ENCODE measurements at places on chromosomes 7 and 10.

DNA sequence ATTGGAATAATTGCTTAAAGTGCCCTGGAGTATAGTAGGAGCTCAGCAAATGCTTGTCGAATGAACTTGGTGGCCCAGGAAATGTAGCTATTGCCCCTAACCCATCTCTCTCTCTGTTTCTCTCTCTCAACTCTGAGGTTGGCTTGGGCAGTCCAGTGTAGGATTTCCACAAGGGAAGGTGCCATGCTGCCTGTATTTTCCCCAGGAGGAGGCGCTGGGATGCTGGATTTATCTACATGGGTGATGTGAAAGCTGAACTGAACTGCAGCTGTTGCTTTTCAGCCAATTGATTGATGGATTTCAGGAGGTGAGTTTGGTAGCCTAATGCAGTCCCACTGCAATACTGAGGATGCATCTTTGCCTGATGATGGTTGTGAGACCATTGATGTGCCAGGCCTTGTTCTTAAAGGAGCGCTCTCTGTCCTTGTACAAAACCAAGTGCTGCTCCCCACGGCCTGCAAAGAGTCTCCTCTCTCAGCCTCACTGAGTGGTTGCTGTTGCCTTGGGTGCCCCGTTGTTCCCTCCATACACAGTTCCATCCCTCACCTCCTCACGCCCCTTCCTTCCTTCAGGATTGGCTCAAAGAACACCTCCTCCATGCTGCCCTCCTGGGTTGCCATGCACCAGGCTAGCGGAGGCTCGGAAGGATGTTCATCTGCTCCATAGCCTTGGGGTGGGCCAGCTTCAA lies 200.6 kb downstream of the GLRX3 start:
- DNase-seq, result no peak

DNA sequence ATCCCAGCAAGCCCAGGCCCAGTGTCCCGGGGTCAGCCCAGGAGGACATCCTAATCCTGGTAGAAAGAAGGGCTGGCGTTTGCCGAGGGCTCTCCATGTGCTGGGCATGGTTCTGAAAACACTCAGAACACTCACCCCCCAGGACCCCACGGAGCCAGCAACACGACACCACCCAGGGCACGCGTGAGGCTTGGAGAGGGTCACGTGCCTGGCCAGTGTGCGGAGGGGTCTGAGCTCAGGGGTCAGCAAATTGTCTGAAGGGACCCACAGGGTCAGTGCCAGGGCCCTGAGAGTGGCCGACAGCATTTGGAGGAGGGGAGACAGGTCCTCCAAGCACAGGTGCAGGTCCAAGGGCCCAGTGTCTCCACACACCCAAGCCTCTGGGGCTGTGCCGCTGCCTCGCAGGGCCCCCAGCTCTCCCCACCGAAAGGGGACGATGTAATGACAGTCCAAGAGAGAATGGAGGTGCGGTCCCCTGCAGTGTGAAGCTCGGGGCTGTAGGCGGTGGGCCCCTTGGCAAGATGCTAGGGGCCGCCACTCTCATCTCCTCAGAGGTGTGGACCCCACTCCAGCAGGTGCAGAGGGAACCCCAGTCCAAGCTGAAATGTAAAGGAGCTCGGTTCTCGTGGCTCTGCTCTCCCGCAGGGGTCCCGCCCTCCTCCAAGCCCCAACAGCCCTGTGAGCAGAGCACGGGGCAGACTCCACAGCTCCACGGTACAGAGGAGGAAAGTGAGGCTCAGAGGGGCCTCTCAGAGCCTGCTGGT lies 7.8 kb downstream of the FOXL3 start:
- no peak for DNase-seq

DNA sequence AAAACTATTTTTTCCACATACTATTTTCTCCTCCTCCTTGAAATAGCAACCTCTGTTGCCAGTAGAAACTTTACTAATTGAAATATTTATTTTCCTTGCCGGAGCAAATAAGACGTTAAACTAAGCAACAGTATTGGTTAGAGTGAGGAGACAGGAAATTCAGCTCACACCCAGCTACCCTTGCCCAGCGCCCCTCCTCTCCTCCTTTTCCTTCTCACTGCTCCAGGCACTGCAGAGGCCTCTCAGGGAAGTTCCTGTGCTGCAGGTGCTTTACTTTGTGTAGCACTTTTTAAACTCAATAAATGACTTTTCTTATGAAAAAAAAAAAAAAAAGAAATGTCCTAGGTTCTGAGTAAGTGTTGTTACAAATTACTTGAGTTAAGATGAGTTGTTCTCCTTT lies 134.0 kb downstream of the SEMA3E start:
- no peak for DNase-seq

- no peak for DNase-seq
Measured at GRCh38 chr10:44178856-44179255, 206.0 kb downstream of the CXCL12 start.

GRCh38 chr7:30526163-30526562 lies 21.5 kb upstream of the GGCT start:
- DNase-seq, result no peak

DNA sequence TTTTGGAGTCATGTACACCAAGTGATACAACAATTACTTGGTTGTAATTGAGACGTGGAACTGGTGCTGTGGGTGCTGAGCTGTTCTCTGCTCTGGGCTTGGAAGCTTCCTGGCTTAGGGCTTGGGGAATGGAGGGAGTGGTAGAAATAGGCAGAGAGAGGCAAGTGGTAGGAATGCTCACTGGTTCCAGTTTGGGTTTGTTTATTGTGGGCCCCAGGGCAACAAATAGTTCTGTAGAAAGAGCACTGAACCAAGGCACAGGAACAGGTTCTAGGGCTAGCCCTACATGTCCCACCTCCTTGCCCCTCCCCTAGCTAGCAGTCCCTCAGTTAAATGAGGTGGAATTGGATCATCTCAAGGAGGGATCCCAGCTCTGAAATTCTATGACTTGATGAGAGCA lies 166.7 kb upstream of the HPS1 start:
- DNase-seq, result no peak

GRCh38 chr7:19491821-19492452 lies 216.9 kb downstream of the POLR1F start:
- no peak for DNase-seq

DNA sequence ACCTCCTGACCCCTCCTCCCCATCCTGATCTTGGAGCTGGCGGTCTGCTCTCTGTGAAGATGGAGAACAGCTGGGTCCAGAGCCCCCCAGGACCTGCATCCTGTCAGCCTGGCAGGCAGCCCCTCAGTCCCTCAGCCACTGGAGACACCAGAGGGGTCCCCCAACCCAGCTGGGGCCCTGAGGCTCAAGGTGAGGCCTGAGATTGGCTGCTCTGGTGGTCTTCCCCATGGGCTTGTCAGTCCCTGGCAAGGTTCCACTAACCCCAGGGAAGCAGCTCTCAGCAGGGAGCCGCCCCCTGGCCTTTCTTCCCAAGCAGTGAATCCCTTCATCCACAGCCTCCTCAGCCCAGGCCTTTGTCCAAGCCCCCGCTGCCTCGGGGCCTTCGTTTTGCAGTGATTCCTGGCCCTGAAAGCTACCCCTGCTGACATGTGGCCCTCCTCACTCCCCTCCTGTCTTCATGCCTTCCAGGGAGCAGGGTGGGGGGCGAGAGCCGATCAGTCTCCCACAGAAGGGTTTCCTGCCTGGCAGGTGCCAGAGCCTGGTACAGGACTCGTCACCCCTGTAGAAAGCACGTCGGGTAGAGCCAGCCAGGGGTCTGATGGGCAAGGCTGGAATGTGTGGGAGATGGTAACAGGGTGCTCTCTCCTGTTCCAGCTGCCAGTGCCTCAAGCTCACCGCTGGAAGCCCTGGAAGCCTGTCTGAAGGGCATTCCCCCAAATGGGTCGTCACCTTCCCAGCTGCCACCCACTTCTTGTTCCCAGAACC lies 48.5 kb downstream of the ZNF467 start:
- DNase-seq, result no peak

DNA sequence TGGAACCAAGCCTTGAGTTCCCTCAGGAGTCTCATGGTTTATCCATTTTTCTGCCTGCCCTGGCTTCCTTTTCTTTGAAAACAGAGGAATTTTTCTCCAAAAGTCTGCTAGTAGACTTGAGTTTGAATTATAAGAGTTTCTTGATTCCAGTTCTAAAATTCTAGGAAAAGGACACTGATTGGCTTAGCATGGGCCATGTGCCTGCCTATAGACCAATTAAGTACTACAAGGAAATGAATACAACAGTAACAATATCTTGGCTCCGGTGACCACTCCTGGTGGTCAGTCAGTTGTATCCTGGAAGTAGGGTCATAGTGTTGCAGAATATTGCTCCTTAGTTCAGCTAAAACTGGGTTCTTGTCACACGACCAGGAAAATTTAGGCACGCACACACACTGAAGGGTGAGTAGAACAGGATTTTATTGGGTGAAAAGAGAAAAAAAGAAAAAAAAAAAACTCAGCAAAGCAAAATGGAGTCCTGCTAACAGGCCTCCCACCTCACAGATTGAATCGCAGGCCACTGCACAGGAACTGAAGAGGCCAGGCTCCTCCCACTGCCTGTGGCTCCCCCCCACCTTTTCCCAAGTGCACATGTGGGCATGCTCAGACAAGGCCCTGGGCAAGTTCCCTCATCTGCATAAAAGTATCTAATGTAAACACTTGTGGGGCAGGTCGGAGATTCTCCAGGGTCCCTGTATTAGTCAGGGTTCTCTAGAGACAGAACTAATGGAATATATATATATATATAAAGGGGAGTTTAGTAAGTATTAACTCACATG lies 155.1 kb downstream of the LYZL1 start:
- DNase-seq, result no peak

- no peak for DNase-seq
Measured at GRCh38 chr7:105136221-105136620, 122.2 kb downstream of the KMT2E start.

DNA sequence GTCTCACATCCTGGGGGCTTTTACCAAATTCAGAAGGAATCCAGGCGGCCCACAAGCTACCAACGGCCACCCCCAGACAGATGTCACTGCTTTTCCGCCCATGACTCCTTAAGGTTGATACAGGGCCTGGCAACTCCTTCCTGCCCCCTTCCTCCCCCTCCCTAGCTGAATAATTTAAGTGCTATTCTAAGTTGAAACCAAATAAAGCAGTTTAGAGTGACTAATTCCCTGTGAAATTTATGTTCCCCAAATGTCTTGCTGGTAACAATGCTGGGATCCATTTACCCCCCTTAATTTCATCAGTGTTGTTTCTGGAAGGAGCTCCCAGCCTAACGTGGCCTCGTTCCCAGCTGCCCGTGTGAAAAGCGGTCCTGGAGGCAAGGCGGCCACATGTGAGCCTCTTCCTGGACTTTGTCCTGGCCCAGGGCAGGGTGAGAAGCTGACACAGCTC lies 109.6 kb downstream of the TMEM130 start:
- no peak for DNase-seq

GRCh38 chr10:125521721-125522680 lies 161.0 kb downstream of the TEX36 start:
- DNase-seq, result no peak

DNA sequence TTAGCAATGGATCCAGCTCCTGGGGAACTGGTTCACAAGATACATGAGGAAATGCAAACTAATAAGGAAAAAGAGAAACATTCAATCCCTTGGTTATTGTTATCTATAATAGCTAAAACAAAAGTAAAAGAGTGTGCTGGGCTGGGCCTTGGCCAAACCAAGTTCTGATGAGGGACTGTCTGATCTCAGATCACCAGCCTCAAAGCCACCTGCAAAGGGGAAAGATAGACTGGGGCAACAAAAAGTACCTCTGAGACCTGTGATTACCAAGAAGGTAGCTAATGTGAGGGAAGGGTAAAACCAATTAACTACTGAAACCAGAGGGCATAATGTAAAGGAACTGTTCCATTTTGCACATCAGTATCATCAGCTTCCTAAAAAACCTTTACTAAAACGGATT lies 51.2 kb downstream of the HTR7 start:
- no peak for DNase-seq

- no peak for DNase-seq
Measured at GRCh38 chr10:108360187-108360586, 1195.7 kb upstream of the SORCS1 start.

GRCh38 chr10:125034675-125035074 lies 92.8 kb downstream of the ZRANB1 start:
- no peak for DNase-seq

- no peak for DNase-seq
Measured at GRCh38 chr7:80207501-80207900, 72.9 kb downstream of the GNAI1 start.

GRCh38 chr10:114328874-114329273 lies 75.4 kb downstream of the AFAP1L2 start:
- DNase-seq, result no peak

GRCh38 chr10:90695915-90696676 lies 161.7 kb downstream of the HTR7 start:
- DNase-seq, result no peak

DNA sequence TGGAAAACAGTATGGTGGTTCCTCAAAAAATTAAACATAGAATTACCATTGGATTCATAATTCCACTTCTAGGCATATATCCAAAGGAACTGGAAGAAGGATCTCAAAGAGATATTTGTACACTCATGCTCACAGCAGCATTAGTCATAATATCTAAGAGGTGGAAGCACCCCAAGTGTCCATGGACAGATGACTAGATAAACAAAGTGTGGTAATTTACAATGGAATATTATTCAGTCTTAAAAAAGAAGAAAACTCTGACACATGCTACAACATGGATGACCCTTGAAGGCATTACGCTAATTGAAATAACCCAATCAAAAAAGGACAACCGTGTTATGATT lies 594.2 kb downstream of the KCNMA1 start:
- no peak for DNase-seq

GRCh38 chr7:157985636-157986035 lies 602.0 kb downstream of the PTPRN2 start:
- no peak for DNase-seq

DNA sequence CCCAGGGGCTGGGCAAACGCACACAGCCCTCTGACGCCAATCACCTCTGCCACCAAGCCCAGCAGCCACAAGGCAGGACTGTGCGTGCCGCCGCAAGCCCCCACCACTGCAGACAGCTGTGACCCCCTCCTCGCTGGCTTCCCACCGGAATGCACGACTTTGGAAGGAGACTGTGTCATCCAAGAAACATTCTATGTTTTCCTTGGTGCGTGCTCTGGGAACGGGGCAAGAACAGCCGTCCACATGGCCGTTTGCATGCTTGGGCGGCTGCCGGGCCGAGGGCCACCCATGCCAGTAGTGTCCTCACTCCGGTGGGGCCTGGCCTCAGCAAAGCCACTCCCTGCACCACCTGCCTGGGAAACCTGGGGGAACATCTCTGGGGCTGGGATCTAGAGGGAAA lies 17.6 kb upstream of the ELN start:
- DNase-seq, result no peak

DNA sequence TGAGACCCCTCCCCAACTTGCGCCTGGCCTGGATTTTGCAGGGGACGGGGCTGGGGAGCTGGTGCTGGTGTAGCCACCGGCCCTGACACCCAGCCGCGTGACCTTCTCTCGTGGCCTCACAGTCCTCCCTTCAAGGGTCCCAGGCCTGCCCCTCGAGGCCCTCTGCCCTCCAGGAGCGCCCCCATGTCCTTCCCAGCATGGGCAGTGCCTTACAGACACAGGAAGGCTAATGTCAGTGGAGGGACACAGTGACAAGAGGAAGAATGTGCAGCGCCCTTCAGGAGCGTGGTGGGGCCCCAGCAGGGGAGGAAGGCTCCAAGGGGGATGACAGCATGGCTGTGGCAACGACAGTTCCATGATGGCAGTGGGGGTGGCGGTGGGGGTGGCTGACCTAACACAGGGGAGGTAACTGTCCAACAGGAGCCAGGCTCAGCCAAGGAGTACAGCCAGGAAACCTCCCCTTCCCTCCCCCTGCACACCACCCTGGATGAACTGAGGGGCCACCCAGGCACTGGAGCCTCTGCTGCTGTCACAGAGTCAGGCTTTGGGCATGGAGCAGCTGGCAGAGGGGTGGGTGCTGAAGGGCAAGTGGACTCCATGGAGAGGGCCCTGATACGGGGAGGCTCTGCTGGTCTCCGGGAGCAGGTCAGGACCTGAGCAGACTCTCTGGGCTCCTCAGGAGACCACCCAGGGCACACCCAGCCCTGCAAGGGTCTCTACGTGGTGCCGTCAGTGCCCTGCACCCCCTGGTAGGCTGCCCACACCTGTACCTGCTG lies 76.0 kb upstream of the RET start:
- no peak for DNase-seq

All from T-helper 17 cell (primary cell).